HEK293T (cell line): ENCODE measurements at places on chromosomes 16 and 17.

GRCh38 chr16:25896411-25896810 lies 204.7 kb downstream of the HS3ST4 start:
- DNase-seq = no peak

GRCh38 chr16:66416136-66416535 lies 11.0 kb upstream of the BEAN1 start:
- no peak for DNase-seq

- no peak for DNase-seq
Observed at GRCh38 chr17:57876866-57877237, 27.0 kb upstream of the MRPS23 start.

DNA sequence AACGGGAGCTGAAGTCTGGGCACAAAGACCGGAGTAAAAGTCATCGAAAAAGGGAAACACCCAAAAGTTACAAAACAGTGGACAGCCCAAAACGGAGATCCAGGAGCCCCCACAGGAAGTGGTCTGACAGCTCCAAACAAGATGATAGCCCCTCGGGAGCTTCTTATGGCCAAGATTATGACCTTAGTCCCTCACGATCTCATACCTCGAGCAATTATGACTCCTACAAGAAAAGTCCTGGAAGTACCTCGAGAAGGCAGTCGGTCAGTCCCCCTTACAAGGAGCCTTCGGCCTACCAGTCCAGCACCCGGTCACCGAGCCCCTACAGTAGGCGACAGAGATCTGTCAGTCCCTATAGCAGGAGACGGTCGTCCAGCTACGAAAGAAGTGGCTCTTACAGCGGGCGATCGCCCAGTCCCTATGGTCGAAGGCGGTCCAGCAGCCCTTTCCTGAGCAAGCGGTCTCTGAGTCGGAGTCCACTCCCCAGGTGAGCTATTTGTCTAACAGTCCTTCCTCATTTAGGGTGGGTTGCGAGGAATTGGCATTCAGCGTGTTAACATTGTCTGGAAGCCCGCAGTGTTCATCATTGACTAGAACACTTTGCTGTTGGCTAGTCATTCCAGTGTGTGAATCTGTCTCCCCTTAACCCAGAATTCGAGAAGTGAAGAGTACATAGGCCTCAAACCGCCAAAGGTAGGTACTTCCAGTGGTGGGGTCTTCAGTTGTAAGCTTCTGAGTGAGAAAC lies 1.5 kb downstream of the CDK12 start:
- no peak for DNase-seq

DNA sequence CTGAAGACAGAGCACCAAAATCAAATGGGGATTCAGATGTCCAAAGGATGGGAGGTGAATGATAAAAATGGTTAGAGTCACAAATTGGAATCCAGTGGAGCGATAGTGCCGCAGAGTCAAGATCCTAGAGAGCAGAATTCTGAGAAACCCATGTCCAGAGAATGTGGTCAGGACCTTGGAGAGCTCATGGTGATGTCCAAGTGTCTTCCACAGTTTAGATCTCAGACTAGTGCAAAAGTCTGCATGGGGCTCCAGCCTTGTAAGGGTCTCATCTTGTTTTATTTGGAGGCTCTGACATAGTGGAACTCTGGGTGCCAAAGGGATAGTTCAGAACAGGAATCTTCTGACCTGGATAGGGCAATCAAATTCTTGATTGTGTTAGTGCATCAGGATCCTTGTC lies 245.9 kb upstream of the HSBP1 start:
- DNase-seq = no peak

DNA sequence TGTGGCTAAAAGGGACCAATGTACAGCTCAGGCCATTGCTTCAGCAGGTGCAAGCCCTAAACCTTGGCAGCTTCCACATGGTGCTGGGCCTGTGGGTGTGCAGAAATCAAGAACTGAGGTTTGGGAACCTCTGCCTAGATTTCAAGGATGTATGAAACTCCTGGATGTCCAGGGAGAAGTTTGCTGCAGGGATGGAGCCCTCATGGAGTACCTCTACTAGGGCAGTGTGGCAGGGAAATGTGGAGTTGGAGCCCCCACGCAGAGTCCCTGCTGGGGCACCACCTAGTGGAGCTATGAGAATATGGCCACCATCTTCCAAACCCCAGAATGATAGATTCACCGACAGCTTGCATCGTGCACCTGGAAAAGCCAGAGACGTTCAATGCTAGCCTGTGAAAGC lies 13.0 kb downstream of the EFCAB5 start:
- DNase-seq = no peak

DNA sequence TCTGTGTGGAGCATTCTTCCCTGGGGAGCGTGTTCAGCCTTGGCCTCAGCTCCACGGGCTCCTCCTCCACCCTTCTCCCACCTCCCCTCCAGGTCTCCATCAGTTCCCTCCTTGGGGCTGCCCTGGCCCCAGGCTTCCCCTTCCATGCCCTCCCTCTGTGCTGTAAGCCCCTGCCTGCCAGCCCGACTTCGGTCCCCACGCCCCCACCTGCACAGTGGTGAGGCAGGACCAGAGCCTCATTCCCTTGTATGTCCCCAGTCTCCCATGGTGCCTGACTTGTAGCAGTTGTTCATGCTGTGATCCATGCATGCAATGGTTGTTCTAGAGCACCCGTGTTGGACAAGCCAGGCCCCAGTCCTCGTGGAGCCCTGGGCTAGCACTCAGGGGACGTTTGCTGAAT lies 199.4 kb downstream of the RBFOX3 start:
- DNase-seq = no peak

DNA sequence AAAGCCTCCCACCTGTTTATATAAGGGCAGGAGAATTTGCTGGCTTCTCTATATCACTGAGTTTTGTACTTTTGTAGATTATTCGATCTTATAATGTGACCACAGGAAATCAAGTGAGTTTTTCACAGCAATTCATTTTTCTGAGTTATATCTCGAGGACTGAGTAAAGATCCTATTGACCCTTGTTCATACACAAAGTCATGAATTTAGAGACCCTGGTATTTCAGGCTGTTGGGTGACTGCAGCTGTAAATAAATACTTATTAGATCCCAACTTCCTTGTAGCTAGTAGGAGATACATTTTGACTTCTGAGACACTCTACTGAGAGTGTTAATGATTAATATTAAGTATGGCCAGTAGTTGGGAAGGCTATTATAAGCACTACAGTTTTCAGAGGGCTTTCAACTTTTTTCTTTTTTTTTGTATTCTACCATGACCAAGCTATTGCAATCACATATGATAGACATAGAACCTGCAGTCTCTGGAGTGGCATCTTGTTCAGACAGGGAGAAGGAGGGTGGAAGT lies 3.2 kb upstream of the KRT20 start:
- DNase-seq = no peak

DNA sequence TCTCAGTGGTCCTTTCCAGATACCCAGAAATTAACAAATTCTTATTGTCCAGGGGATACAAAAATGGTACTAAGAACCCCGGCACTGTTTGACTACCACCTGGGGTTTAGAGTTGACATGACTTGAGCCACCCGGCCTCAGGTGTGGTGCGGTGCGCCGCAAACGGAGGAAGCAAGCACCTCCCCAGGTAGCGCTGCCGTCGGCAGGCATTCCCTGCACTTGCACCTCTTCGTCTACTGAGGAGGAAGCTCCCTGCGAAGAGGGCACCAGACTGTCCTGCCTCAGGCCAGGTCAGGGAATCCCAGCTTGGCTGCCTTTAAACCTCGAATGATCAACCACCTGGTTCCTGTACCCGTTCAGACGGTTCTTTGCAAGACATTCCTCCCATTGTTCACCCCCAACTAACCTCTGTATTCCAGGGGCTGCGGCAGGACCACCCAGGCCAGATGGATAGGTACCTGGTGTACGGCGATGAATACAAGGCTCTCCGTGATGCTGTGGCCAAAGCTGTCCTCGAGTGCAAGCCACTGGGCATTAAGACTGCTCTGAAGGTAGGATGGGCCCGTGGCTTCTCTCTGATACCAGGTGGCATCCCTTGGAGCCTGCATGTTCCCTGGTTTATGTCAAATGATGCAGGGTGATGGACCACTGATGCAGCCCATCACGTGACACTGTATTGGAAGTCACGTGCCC lies 40.8 kb upstream of the ENDOV start:
- DNase-seq = no peak

- DNase-seq = no peak
Observed at GRCh38 chr17:4520894-4521600, 22.4 kb downstream of the SPNS2 start.

GRCh38 chr17:46136820-46137219 lies 56.4 kb downstream of the KANSL1 start:
- no peak for DNase-seq

GRCh38 chr16:81071805-81072204 lies 5.2 kb downstream of the C16orf46 start:
- DNase-seq = no peak

DNA sequence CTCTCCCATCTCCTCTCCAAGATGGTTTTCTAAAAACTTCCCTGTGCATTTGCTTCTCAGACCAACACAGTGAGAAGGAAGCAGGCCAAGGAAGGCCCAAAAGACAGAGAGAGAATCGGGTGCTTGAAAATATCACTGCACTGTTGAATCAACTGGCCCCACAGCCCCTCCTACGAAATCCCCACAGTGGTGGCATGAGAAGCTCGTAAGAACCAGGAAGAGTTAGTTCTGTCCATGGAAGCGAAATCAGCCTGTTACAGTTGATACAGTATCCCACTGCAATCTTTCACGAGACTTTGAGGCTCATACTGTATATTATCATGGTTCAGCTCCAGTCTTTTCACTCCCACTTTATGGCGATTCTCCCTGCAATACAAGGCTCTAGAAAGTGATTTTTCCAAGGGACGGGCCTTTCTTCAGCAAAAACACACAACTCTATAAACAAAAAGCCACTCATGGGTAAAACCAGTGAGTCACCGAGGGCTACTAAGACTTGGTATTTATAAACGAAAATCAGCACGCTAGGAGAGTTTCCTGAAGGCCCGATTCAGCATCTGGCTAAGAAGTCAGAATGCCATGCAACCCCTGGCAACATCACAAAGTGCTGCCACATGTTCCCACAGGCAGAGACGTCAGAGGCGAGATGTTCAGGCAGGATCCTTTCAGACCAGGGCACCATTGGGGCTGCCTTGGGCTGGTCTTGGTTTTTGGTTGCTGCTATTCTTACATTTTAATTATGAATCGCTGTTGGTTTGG lies 185.7 kb downstream of the IRX5 start:
- DNase-seq = no peak

GRCh38 chr16:27745348-27745747 lies 195.4 kb downstream of the KATNIP start:
- DNase-seq = no peak

DNA sequence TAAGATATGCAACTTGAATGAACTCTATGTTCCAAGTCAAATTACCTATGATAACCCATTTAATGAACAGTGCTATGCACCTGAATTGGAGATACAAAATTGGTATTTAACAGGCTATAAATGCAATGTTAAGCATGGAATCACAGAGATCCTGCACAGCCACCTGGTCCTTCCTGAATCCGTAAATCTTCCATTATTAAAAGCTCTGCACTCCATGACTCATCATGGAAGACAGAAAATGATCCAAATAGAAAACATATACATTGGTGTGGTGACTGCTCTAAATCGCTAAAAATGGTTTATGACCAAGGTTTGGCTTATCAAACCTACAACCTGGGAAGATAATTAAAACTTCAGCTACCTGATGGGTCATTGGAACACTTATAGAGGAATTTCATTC lies 45.3 kb downstream of the GLG1 start:
- no peak for DNase-seq

GRCh38 chr16:23182206-23182678 lies 303 bp upstream of the SCNN1G start:
- DNase-seq = peak; percentile 84

DNA sequence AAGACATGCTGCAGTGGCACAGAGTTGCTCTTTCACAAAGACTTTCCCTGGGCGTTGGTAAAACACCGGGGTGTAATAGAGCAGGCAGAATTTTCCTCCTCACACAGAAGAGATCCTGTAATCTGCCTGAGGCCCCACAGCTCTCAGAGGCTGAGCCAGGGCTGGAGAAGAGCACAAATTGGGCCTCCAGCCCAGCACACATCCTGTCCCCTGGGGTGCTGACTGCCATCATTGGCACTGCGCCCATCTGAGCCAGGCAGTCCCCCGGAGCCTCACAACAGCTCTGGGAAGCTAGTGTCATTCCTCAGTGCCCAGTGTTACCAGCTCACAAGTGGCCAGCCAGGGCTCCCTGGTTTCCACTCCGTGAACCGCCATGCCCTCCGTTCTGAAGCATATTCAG lies 119.4 kb downstream of the SOCS1 start:
- DNase-seq = no peak

GRCh38 chr16:11674818-11675560 lies 6.7 kb downstream of the SNN start:
- no peak for DNase-seq

DNA sequence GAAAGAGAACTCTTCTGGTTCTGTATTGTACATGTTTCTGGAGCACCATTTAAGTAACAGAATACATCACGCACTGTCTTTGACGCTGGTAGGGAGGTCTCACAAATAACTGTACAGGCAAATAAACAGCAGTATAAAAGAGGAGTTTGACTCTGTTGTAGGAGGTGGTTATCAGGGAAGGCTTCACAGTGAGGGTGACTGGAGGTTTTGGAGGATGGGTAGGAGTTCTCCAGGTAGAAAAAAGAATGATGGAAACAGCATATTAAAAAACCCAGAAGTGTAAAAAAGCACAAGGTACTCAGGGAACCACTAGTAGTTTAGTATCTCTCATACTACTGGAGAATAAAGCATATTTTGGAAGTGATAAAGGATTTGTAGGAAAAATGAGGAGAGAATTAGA lies 2.7 kb upstream of the SLC6A2 start:
- no peak for DNase-seq

- DNase-seq = no peak
Observed at GRCh38 chr16:17832738-17833137, 362.0 kb upstream of the XYLT1 start.

DNA sequence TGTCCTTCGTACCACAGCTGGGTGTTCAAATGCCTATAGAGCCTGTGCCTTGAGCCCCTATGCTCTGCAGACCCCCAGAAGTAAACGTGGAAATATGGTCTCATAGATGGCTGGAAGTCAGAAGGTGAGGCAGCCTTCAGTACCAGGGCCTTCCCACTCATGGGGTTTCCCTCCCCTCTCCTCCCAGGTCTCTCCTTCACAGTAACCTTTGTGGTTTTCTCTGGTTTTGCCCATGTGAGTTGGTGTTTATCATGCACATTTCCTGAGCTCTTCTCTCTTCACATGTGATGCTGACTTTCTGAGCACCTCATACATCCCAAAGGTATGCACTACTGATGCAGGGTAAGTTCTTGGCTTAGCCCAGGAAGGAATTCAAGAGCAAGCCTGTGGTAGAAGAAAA lies 35.4 kb downstream of the TMEM114 start:
- DNase-seq = no peak

- DNase-seq = no peak
Observed at GRCh38 chr17:68591583-68591982, 9.6 kb downstream of the FAM20A start.

- DNase-seq = no peak
Observed at GRCh38 chr17:2344528-2344927, 7.2 kb downstream of the SGSM2 start.

DNA sequence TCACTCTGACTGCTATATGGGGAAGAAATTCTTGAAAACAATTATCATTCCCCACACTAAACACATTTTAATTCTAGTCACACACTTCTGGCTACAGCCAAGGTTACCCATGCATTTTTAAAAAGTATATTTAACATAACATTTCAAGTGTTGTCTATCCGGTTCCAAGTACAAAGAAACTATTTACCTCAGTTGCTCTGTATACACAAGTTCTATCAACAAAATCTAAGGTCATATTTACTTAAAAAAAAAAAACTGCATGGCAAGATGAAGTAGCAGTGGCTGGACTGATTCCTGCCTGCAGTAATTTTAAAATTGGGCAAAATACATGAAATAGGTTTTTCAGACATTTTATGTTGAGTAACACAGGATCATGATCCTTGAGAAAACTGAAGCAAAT lies 155.9 kb upstream of the TOM1L1 start:
- no peak for DNase-seq

GRCh38 chr17:69654981-69655855 lies 240.7 kb downstream of the MAP2K6 start:
- peak; percentile 18 for DNase-seq
